ENCODE measurements at places on chromosomes 2 and 18.

DNA sequence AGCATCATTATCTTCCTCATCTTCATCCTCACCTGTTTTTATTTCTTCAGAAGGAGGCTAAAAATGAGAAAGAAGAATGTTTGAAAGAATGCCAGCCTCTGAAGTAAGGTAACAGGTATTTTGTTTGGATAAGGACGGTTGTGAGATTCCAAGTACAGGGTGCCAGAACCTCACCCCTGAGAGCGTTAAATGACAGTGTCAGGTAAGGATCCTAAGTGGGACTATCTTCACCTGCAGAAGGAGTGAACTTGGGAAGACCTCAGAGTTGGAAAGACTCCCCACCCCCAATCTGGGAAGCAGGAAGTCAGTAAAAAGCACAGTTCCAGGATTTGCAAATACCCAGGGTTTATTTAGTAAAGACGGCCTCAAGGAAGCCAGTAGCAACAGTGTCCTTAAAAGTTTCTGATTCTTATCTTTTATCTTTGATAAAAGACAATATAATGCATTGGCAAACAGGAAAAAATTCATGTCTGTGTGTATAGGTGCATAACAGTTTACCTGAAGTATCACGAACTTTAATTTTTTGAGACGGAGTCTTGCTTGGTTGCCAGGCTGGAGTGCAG lies 52.3 kb downstream of the THOC1 start:
- DNase-seq: no peak

DNA sequence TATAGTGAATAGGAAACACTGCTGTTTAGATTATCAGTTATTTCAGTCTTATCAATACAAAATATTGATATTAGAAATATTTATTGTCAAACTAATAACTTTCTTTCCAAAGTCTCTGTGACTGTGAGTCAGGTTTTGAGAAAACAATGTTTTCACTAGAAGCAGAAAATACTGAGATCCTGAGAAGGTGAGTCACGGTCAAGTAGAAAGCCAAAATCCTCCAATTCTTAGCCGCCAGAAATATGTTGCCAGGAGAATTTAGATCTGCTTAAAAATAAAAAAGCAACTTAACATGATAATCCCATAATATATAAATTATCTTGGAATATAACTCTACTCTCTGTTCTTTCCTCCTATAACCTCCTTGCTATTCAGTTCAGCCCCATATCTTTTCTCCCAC lies 181.9 kb upstream of the NRXN1 start:
- peak; percentile 6 for DNase-seq

DNA sequence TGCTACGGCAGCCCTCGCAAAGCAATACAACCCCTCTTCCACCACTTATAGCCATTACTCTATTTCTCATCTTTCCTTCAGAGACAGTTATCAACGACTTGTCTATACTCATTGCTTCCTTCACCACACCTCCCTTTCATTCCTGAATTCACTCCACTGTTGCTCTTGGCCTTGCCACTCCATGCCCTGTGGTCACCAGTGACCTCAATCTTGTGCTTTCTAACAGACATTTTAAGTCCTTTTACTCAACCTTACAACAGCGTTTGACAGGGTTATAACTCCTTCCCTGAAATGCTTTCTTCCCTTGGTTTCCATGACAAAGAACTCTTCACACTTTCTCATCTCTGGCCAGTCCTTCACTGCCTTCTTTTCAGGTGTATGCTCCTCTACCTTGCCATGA lies 90.6 kb upstream of the CCDC141 start:
- DNase-seq: no peak

DNA sequence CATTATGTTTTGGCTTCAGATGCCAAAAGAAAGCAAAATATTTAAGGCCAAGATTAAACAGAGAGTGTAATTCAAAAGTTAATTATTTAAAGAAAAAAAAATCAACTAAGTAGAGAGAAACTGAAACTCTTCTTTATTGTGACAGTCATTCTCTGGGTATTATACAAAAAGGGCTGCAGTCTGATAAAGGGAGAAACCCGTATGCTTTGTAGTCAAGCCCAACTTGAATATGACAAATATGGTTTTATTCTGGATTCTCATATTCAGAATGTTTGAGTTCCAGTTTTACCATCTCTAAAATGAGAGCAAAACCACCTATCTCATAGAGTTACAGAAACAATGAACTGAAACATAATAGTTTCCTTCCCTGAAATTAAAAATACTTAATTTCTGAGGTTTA lies 8.2 kb downstream of the CDH2 start:
- DNase-seq: no peak

DNA sequence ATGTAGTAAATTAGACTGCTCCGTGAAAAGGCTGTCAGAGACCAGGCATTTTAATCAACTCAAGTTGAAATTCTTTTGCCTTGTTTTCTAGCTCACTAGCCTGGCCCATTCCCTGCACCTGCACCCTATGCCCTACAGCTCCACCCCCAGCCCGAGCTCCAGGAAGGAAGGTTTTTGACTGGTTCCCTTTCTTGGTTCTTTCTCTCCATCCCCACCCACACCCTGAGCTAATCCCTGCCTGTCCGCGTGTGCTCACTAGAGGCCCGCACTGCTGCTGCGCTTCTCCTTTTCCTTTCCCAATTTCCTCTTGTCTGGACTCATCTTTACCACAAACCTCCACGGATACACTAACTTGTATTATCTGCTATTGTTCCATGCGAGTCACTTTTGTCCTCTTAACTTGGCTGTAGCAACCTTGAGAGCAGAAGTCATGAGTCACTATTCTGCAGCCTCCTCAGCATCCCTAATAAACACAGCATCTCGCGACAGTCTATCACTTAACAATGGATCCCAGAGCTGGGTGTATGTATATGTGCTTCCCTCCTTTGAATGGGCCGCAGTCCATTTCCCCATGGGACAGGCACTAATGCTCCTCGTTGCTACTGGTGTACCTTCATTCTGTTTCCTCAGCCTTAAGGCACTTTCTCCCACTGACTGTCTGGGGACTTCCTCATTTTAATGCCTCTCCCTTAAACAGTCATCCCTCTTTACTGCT lies 36.5 kb downstream of the COLEC12 start:
- DNase-seq: no peak

GRCh38 chr18:54806526-54806925 lies 21.8 kb upstream of the RAB27B start:
- no peak for DNase-seq

- no peak for DNase-seq
These were observed 222.0 kb downstream of the LOXHD1 start for GRCh38 chr18:46435031-46435430.

DNA sequence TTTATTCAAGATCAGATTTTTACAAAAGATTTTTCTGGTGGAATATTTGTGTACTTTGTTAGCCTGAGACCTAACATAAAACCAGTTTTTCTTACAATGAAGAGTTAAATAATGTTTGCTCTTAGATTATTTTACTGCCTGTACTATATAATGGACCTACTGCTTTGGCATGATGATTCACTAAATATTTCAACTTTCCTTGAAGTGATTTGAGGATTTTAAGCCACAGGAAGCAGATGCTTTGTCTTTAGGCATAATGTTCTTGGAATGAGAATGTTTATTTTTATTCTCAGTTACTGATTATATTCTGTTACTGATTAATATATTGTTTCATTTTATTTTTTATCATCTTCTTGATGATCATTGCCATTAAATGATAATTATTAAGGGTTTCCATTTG lies 175.3 kb upstream of the LRP1B start:
- DNase-seq: no peak

DNA sequence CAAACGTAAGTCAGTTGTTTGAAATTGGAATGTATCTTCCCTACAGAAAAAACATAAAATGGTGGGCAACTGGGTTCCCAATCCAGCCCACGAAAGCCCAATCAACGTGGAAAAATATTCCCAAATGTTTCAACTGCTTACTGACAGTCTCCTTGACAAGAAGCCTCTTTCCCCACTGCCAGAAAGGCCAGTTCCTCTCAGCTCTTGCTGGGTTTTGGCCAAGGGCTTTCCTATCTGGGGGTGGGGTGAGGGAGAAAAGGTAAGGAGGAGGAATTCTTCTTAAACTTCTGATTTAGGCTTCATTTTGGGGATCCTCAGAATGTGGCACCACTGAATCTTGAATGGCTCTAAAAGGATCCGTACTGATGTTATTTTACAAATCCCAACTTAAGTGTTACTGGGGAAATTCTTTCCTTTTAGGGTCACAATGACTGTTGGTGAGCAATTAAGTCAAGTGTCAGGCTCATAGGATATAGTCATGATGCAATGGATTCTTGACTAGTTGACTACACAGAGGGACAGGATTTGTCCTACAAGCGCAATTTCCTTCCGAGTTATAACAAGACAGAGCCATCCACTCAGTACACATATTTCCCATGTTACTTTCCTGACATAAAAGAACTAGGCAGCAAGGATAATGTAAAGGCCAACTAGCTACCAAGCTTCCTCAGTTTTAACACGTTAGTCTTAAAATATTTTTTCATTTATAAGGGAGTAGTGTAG lies 73.6 kb downstream of the SPRED2 start:
- no peak for DNase-seq

DNA sequence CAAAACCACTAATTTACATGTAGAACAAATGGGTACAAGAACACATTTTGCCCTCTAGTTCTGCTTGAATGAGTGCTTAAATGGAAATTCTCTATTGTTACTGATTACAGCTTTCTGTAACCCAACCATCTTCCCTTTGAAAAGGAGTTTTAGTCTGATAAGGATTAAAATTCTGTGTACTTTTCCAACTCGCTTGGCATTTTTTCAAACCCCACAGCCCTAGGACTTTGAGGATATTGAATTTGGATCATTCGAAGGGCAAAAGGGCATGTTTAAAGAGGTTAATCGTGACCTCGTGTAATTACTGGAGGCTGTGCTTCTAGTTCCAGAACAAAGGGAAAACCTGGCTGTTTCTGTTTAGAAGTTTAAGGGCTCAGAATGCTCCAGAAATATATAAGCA lies 432.3 kb downstream of the PID1 start:
- no peak for DNase-seq

DNA sequence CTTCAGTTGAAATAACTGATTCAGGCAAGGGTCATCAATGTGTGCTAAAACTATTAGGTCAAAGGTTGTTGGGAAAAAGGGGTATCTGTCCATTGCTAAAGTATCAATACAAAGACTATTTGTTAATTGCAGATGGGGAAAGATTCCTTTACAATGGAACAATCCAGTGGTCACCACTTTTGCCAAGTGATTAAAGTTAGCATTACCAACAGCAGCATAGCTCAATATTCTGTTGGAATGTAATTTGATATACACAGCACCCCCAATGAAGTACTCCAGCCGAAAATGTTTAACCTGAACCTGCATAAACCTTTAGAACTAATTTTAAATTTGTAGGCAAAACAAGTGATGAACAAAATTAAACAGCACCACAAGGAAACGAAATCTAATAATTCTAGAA lies 191.0 kb downstream of the TCF4 start:
- DNase-seq: peak; percentile 53

GRCh38 chr2:242075168-242075567 lies 205.6 kb downstream of the RTP5 start:
- peak; percentile 64 for DNase-seq

- no peak for DNase-seq
These were observed 24.8 kb upstream of the ACYP2 start for GRCh38 chr2:54090521-54091117.

DNA sequence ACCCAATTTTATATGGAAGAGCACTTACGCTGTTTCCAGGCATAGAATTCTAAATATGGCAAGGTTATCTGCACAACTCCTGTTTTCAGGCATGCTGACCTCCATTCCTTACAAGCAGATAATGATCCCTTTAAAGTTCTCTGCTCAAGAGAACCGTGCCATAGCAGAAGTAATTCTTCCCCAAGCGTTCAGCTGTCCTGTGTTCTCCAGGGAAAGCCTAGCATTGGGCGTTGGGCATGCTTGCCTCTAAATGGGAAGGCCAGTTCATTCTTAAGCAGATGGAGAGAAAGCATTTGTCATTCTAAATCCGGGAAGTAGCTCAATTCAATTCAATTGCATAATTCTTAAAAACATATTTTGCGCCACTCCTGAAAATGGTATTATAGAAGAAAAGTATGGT lies 55.7 kb upstream of the EML4 start:
- no peak for DNase-seq

DNA sequence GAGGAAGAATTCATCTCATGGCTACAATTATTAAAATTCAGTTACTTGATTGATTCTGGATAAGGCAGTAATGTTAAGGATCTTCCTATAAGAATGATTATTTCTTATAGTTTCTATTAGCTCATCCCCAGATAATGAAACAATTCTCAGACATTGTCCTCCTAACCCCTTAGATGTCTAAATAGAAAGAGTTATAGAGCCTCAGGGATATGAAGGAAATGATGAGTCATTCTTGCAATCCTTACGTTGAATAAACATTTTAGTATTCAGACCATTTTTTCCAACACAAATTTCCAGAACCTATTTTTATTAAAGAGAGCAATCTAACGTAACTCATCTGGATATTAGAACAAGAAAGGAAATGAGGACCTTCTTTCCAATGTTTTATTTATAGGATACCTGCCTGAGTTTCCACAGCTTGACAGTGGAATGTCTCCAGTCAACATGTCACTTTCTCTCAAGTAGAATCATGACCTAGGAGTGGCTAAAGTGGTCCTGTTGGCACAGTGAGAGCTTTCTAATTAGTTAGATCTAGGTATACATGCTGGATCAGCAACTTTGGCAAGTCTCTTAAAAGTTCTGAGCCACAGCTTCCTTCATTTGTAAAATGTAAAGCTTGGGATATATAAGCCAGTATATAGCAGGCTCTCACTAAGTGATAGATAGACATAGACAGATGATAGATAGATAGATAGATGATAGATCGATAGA lies 88.0 kb upstream of the RAB27B start:
- DNase-seq: no peak

- no peak for DNase-seq
These were observed 62.1 kb upstream of the OTOS start for GRCh38 chr2:240202586-240202985.

- no peak for DNase-seq
These were observed 15.2 kb downstream of the ITGAV start for GRCh38 chr2:186605041-186605440.

DNA sequence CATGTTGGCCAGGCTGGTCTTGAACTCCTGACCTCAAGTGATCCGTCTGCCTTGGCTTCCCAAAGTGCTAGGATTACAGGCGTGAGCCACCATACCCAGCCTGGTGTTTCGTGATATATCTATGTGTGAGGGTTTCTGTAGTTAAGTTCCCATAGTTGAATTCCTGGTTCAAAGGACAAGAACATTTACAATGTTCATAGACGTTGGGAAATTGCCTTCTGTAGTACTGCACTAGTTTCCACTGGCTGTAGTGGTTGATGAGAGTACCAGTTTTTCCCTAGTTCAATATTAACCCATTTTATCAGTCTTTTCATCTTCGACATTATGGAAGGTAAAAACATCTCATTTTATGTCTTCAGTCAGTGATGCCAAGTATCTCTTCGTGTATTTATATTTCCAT lies 171.0 kb downstream of the NEDD4L start:
- DNase-seq: no peak

Measured in astrocyte of the cerebellum (primary cell).